ENCODE measurements at places on chromosomes 6 and 20.

DNA sequence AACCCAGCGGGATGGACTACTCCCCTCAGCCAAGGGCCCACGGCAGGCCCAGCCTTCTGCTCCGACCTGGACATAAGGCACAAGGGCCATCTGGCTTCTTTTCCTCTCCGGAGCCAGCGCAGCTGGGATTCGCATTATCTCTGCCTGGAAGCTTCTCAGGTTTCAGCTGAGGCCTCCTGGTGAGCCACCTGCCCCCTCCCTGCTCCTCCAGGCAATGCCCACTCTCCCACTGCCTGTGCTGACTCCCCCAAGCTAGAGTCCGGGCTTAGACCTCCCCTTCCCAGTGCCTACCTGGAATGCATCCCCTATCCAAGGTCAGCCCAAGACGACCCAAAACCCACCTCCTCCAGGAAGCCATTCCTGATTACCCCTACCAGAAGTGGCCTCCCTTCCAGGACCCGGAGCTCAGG, 60.7 kb downstream of the EZR start:
- peak; percentile 78 for DNase-seq

DNA sequence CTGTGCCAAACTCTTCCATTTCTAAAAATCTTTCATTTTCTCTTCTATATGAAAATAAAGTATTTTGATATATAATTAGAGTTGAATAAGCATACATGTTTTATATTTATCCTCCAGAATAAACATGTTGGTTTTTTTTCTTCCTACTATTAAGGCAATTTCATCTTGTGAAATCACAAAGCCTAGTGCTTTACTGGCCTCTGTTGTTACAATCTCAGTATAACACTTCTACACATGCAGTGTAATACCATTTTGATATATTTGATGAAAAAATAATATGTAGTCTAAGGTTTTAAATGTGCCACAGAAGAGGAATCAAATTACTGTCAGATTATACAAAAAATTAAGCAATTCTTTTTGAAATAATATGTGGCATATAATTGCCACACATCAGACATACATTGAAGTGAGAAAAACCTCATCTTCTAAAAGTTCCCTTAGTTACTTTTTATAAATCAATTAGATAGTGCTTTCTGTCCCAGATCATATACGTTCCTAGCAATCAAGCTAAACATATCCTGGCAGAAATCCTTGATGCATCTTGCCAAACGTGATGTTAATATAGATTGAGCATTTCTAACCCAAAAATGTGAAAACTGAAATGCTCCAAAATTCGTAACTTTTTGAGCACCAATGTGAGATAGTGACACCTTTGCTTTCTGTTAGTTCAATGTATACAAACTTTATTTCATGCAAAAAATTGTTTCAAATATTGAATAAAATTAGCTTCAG, 225.1 kb upstream of the MANEA start:
- DNase-seq, result peak; percentile 14

DNA sequence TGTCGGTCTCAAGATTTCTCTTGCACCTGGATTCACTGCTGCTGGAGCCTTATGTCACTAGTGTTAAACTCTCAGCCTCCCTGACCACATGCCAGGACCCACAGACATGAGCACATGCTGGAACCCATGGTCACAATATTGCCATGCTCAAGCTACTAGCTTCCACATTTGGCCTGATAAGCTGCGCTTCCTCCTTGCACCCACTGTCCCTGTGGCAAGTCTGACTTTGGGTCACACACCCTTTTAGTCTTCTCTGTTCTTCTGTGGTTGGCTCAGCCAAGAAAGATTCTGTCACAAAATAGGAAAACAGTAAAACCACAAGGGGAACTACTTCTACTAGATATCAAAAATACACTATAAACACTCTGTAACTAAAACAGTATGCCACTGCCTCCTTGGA, 68.9 kb upstream of the HDAC2 start:
- DNase-seq, result no peak

- DNase-seq, result no peak
These were observed 228.9 kb upstream of the SMLR1 start for GRCh38 chr6:130598021-130598989.

GRCh38 chr6:41122918-41123317, 31.2 kb downstream of the TREML1 start:
- DNase-seq, result no peak

DNA sequence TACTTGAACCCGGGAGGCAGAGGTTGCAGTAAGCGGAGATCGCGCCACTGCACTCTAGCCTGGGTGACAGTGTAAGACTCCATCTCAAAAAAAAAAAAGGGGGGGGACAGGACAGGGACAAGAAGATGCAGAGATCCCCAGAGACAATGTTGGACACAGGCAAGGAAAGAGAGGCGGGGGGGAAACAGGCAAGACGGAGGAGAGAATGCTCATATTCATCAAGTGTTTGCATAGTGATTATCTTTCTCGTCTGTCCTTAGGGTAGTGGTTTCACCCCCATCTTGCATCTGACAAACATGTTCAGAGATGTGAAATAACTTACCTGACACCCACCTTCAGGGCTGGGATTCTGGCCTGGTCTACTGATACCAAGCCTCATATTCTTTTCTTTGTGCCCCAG, 29.0 kb downstream of the CHMP4B start:
- no peak for DNase-seq

DNA sequence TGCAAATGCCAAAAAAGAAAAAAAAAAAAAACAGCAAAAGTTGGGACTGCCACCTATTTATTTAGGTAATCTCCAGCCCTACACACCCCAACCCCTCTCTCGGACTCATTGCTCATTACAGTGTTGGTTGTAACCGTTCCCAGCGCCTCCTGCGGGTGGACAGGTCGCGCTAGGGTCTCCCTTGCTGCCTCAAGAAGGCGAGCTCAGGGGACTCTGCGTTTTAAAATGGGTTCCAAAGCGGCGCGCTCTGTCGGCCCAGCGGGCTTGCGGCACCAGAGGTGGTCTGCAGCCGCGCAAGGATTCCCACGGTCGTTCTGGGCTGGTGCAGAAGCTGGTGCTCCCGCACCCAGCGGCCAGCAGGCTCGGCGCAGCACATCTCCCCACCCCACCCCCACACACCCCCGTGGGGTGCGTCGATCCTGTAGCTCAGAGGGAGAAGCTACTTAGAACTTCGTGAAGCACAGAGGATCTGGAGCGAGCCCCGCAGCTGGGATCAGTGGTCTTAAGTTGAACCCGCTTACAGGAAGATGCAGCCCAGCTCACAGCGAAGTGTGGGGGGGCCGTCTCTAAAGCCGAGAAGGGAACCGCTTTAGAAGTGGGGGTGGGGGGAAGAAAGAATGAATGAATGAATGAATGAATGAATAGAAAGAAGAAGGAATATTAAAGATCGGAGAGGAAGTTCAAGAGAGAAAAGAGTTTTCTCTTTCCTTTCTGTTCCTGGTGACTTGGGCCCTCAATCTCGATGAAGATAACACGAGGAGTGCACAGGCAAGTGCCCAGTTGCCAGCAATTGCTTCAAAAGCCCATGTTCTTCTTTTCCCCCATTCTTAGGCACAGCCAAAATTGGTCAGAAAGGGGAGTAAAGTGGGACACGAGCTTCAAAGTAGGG, 780 bp downstream of the TFAP2A start:
- DNase-seq, result peak; percentile 14

- DNase-seq, result no peak
These were observed 89.0 kb downstream of the CD40 start for GRCh38 chr20:46206992-46207549.

- DNase-seq, result no peak
These were observed 31.9 kb upstream of the CDH4 start for GRCh38 chr20:61220131-61220530.

DNA sequence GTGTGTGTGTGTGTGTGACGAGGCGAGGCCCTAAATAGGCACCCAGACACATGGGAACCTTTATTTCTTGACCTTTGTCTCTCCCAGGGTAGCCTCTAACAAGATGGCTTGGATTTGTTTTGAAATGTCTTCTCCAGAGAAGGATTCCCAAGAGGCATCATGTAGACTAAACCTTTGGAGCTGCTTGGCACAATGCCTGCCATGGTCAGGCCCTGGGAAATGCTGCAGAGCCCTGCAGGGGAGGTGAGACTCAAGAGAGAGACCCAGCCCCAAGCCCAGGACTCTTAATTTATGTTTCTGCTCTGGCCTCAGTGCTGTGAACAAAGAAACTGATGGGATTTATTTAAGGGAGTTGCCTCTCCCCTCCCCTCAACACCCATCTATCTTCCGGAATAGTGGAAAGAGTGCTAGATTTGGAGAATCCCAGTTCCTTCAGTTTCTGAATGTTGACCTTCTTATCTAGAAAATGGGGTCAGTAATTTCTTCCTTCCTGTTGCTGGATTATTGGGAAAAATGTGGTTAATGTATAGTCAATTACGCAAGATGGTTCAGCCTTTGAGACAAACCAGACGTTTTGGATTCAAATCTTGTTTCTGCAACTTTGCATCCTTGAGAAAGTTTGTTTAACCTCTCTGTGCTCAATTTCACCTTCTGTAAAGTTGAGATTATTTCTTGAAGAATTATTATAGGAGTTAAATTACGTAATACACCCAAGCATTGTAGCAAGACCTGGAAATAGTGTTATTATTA, 434.8 kb downstream of the MAFB start:
- no peak for DNase-seq

- DNase-seq, result no peak
These were observed 17.6 kb downstream of the NEDD9 start for GRCh38 chr6:11214901-11215300.

DNA sequence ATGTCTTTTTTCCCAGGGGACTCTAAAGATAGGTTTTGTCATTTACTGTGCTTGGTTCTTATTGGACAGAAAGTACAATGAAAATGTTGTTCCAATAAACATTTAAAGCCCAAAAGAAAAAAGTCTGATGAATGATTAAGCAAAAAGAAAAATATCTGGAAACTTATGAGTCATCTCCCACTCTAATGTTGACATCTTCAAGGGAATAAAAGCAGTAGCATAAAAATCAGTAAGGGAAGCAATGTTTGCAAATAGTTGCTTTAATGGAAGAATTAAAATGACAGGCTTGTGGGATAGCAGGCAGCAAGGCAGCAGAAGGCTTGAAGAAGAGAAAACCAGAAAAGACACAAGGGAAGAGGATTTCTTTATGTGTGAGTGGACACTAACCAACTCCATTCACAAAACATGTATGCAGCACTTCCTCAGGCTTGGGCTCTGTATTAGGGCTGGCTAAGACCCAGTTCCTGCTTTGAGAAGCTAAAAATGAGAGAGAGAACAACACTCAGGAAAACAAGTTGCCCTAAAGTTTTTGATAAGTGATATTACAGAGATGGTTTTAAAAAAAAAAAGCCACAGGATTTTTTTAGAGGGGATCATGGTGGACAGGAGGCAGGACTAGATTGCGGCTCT, 263.2 kb upstream of the NT5E start:
- no peak for DNase-seq

DNA sequence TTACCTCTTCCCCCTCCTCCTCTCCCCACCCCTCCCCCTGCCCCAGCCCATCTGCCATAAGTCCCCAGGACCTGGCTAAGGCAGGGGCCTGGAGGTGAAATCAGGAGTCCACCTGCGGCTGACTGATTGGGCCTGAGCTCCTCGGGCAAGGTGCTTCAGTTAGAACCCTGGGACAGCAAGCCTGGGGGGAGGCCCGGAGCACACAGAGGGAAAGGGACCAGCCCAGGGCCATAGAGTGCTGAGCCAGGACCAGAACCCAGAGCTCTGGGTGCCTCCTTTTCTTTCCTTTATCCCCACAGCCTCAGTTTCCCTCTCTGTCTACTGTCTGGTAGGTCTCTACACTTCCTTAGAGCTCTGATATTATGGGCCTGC, 35.7 kb upstream of the VEGFA start:
- no peak for DNase-seq

DNA sequence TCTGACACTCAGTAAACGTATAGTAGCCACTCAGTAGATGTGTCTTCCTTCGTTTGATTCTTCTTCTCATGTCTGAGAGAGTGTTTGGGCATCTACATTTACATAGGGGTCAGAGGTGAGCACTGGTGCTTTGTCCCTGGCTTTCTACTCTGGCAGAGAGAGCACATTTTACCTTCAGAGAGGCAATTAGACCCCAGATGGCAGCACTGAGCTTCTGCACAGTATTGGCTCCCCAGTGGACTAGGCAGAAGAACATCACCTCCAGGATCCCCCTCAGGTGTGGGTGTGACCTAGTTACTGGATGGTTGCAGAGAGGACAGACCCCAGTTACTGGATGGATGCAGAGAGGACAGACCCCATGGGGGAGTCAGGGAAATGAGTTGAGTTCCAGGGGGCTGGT, 327.2 kb downstream of the DHX35 start:
- no peak for DNase-seq

- no peak for DNase-seq
These were observed 24.1 kb downstream of the HECA start for GRCh38 chr6:139159016-139159415.

GRCh38 chr6:142731611-142732010, 213.4 kb downstream of the HIVEP2 start:
- DNase-seq, result no peak

DNA sequence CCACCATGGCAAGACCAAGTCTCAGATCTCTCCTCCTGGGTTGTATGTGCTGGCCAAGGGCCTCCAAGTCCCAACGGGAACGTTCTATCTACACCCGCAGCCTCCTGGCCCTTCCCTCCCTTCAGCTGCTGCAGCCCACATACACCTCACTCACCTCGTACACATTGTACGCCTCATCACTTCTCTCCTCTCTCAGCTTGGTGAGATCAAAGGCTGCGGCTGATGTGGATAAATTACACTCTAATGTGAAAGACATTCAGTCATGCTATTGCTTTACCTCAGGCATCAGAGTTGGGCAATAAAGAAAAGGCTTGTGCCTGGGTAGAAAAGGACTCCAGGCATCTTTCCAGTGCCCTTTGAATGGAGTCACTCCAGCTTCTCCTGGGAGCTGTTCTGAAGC, 135.3 kb upstream of the FOXQ1 start:
- DNase-seq, result no peak

GRCh38 chr6:87807475-87807874, 105.4 kb upstream of the AKIRIN2 start:
- no peak for DNase-seq

DNA sequence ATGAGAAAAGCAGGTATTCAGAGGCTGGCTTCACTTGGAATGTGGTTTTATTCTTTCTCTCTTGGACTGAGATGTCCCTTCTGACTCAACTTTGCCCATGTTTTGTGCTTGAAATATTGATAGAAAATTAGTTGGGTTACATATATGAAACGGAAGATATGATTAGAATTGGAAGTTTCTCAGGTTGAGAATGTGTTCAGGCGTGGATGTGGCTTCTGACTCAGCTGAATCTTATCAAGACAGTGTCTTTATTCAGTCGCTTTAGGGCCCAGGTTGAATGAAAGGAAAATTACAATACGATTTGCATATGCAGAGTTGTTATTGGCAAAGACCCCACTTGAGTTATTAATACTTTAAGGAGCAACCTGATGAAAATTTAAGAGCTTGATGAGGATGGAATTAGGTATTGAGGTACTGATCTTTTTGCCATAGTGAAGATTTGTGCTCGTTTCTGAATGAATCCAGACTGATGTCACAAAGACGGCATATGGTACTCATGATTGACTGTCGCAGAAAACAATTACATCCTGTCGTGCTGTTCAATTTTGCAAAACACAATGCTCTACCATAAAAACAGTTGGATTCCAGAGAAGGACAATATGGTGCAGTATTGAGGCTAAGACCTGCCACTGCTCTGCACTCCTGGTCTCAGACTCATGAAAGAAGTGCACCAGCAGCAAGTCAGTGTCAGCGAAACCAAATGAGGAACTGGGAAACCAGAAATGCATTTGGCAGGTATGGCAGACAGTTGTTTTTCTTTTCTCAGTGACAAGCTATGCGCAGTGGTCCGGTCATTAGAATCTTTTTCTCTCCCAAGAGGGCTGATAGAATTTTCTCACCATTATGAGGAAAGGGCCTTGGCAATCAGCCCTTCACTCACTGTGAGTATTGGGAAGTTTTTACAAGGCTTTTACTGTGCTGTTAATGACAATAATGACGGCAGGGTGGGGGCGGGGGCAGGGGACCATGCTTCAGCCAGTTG, 158.3 kb downstream of the DOK5 start:
- no peak for DNase-seq

GRCh38 chr20:44571362-44571988, 10.9 kb upstream of the PKIG start:
- no peak for DNase-seq

Data from NCI-H2081 (cell line).